Glutamatergic neuron (in vitro differentiated cells): ENCODE measurements at places on chromosomes 2 and 18. TPM values are rescaled to one million over a fixed set of nuclear protein-coding genes. Genes with fewer than 3 reads are reported as not detected.

DNA sequence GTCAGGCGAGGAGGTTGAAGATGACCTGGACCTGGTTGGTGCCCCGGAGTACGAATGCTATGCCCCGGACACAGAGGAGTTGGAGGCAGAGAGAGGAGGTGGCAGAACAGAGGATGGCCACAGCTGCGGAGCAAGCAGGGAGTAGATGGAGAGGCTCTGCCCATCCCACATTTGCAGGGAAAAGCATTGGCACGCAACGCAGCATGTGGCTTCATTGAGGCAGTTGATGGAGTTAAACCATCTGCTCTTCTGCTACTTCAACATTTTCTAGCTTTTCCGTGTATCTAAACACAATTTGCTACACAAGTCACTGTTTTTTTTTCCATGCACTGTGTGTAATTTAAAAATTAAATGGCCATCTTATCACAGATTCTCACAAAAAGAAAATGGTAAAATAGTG, 11.8 kb downstream of the RBFA start:
- H3K4me3 ChIP-seq: no peak overlapping the region
- peaks cover 9% of the 10 kb centered on the region for H3K4me1 ChIP-seq
- no peak overlapping the region for H3K27ac ChIP-seq
- peaks cover 40% of the 10 kb centered on the region for H3K36me3 ChIP-seq

DNA sequence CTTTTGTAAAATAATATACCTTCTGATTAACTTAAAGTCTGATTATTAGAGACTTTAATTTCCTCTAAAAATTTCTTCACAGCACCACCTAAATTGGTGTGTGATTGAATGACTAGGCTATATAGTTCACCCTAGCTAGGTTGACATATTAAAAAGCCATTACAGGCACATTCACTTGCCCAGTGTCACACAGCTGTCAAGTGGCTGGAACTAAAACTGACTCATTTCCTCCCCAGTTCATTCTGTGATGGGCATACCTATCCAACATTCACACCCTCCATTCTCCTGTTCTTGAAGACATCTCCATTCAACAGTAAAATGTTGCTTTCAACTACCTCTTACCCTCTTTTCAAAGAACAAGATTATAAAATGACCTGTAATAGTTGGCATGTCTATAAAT, 334.5 kb downstream of the ARHGAP15 start:
- no peak overlapping the region for H3K4me3 ChIP-seq
- H3K27me3 ChIP-seq: no peaks in the 10 kb centered on the region
- peaks cover 1% of the 10 kb centered on the region for H3K4me1 ChIP-seq
- no peak for DNase-seq
- no peaks in the 10 kb centered on the region for H3K36me3 ChIP-seq

The TNS1 gene
- 3.2 TPM for total RNA-seq

GRCh38 chr2:197298609-197299008, 12.0 kb downstream of the ANKRD44 start:
- no peaks in the 10 kb centered on the region for H3K36me3 ChIP-seq
- H3K27ac ChIP-seq: no peak overlapping the region
- no peak overlapping the region for H3K4me3 ChIP-seq

- H3K4me3 ChIP-seq: no peak overlapping the region
- H3K27ac ChIP-seq: no peak overlapping the region
- no peaks in the 10 kb centered on the region for H3K27me3 ChIP-seq
- H3K4me1 ChIP-seq: no peaks in the 10 kb centered on the region
Observed at GRCh38 chr18:22489704-22490103, 72.0 kb upstream of the CTAGE1 start.
